Memory B cell (primary cell): ENCODE measurements at places on chromosomes 6 and 20.

- DNase-seq = no peak
Observed at GRCh38 chr6:137697267-137697938, 169.7 kb upstream of the TNFAIP3 start.

DNA sequence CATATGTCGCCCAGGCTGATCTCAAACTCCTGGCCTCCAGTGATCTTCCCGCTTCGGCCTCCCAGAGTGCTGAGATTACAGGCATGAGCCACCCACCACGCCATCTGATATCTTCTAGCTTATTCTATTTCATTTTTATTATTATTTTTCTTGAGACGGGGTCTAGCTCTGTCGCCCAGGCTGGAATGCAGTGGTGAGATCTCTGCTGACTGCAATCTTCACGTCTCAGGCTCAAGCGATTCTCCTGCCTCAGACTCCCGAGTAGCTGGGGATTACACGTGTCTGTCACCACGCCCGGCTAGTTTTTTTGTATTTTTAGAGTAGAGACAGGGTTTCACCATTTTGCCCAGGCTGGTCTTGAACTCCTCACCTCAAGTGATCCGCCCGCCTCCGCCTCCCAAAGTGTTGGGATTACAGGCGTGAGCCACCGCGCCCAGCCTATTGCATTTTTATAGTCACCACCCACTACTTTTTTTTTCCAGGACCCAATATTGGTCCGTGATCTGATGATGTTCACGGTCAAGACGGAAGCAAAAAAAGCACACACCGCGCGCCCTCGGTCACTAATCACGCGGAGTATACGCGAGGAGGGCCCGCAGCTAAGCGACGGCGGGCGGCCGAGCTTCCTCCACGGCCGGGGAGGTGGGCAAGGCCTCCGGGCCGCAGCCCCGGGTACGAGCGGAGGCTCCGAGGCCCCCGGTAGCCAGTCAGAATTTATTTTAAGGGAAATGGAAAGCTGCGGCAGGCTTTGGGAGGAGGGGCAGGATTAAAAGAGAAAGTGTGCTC, 1.1 kb upstream of the LSM14B start:
- no peak for DNase-seq

DNA sequence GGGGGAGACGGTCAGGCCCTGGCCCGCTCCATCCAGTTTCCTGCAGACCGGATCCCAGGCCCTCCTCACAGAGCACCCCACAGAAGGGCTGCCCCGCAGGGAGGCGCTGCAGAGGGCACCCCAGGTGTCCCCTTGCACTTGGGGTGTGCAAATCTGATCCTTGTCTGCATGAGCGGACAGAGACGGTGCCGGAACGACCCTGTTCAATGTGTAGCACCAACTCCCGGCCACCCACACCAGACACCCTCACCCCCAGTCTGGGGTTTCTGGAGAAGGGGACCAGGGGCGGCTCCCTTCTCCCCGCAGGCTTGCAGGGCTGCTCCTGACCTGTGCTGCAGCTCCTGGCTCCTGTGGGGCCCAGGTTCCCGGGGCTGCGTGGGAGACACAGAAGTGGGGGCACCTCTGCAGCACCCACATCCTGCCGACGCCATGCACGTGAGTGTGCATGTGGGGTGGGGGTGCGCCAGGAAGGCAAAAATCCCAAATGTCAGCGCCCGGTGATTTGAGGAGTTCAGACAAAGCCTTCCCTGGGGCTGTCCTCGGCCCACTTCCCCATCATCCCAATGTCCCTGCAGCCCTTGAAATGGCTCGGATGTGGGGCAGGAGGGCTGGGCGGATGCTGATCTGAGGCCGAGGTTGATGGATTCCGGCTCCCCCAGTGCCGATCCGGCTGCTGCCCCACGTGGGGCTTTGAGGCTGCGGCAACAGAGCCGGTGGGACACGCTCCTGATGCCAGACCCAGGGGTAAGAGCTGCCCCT, 85.3 kb upstream of the BHLHE23 start:
- no peak for DNase-seq

DNA sequence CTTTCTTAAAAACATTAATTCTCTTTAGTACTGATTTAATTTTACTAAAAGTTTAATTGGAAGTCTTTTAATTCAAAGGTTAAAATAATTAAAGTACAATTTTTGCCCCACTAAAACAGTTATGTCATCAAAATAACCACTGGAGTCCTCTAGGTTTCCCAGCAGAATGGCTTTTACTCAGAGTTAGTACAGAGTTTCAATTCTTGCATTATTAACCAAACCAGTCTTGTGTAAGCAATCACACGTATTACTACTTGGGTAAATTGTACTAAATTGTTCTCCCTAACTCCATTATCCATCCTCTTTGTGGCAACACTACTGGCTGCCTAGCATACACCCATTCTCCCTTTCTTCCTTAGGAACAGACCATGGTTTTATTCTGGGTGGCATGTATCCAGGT, 36.9 kb downstream of the CDK19 start:
- DNase-seq = no peak

- no peak for DNase-seq
Observed at GRCh38 chr6:42616716-42617115, 52.9 kb downstream of the UBR2 start.

- no peak for DNase-seq
Observed at GRCh38 chr6:63352069-63352543, 32.3 kb upstream of the LGSN start.

DNA sequence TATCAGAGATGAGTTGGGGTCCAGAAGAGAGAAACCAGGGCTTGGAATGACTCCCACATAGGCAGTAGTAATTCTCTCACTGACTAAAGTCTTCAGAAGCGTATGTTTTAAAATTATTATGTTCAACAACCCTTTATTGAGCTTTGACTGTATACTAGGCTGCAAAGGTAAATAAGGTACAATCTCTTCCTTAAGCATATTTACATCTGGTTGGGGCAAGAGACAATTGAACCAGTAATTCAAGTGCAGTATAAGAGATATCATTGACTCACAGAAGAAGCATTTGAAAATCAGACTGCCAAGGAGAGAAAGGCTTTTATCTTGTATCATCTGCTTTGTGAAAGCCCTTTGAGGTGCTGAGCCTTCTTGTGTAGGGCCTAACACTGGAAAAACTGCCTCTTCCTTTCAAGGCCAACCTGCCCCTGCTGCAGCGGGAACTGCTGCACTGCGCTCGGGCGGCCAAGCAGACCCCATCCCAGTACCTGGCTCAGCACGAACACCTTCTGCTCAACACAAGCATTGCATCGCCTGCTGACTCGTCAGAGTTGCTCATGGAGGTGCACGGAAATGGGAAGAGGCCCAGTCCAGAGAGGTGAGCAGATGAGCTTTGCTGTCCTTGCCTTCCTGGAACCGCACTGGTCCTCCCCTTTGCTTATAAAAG, 39.3 kb upstream of the C20orf144 start:
- DNase-seq = no peak

DNA sequence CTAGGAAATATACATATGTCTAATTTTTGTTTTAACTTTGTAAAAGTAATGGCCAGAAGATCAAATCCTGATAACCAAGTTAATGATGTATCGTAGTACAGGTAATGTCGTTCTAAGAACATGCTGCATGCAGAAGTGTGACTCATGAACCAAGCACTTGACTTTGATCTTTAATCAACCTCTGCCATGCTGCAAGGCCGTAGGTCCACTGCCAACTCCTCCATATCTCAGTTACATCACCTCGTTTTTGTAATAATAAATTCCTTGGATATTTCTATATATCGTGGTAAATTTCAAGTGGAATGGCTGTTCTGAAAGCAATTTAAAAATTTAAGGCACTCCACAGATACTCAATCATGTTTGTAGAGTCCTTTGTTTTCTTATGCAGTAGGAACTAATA, 771.7 kb downstream of the EPHA7 start:
- no peak for DNase-seq

- no peak for DNase-seq
Observed at GRCh38 chr20:45377269-45377668, 856 bp downstream of the TP53TG5 start.

DNA sequence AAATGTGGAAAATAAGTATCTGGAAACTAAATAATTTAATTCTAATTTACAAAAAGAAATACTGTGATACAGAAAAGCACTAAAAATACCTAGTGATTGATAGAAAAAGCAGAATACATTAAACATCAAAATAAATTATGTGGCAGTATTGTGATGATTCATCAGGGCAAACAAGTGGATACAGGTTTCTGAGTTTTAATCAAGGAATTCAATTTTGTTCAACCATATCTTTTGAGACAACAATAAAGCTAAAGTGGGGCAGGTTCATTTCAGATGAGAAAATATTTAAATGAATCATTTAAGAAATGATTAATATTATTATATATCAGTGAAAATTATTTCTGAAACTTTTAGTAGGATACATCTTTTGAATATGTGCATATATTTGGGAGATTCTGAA, 49.8 kb downstream of the GRIK2 start:
- no peak for DNase-seq

DNA sequence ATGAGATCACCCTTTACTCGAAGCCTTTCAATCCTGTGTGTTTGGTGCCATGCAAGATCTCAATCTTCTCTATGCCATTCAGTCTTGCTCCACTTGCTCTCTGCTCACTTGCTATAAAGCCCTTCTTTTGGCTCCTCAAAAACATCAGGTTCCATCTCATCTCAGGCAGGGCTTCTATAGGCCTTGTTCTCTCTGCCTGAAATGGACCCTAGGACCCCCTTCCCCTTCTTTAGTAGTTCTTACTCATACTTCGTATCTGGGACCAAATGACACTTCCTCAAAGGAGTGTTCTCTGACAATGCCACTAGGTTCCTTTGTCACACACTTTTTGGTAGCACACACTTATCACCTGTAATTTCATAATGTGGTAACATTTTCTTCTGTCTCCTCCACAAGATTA, 116.7 kb upstream of the FAM184A start:
- no peak for DNase-seq
